Activated naive CD4-positive, alpha-beta T cell treated with Interleukin-2 at 50 U/mL for 16 hours (primary cell): ENCODE measurements at places on chromosomes 11 and 22.

DNA sequence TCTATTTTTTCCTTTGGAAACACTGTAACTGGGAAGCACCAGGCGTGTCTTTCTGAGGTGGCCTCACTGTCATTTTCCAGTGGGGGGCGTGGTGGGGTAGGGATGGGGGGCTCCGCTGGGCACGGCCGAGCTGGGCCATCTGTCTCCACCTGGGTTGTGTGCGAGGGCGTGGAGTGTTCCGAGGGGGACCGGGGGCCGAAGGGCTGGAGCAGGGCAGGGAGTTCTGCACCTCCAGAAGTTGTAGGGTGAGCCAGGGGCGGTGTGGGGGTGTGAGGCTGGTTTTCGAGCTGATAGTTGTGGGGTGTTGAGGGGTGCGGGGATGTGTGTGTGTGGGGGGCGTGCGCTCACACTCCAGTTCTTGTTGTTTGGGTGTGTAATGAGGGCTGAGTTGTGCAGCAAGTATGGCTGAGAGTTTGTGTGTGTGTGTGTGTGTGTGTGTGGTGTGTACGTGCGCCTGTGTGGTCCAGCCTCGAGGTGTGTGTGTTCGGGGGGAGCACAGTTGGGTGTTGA is 10.8 kb downstream of the YPEL4 start:
- DNase-seq, result peak; percentile 11

DNA sequence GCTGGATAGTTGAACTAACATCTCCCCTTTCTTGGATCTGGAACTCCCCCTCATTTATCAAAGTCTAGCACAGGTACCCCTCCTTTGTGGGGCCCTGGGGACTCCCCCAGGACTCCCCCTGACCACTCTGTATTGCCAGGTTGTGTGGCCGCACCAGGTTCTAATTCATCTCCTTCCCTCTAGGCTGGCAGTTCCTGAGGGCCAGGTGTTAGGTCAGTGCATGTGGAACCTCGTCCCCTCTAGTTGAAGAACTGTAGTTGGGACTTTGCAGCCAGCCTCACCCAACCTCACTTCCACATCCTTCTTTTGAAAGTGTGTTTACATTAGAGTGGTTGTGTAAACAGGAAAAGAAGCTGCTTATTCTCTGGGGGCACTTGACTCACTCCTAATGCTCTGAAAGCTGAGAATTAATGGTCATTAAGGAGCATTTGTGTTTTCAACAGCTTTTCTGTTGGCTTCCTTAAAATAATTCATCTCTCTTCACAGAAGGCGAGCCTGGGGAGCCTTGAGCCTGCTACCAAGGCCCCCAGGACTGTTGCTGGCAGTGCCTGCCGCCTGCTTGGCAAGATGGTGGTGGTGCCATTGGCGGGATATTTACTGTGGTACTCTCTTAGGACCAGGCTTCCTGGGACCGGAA is 11.8 kb downstream of the UPB1 start:
- DNase-seq, result no peak

GRCh38 chr22:20786536-20786979 is 12.6 kb downstream of the SERPIND1 start:
- no peak for DNase-seq

DNA sequence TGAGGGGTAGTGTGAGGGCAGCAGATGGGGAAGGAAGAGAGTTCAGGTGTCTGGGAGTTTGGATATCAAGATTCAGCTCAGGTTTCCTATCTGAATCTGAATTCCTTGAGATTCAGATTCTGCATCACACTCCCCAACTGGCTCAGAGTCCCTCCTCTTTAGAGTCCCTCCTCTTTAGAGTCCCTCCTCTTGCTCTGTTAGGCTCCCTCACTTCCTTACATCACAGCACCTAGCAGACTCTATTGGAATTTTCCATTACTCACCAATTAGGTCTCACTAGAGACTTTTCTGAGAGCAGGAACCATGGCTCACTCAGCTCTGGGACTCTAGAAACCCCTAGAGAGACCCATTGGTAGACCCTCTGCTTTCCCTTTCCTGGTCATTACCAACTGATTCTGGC is 303.4 kb upstream of the SYN3 start:
- DNase-seq, result no peak

DNA sequence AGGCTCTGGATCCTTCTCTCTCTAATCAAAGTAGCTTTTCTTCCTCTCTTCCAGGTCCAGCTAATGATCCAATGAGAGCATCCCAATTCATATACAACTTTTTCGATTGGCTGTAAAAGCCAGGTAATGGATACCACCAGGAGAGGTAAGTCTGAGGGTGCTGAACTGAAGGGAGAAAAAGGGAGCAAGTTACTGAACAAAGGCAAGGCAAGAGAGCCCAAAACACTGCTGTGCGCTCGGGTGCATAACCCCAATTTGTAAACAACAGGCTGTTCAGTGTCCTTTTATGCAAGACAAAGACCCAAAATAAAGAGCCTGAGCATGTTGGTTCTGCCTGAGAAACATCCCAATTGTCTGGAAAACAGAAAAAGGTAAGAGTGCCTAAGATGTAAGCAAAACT is 260.1 kb downstream of the DCDC1 start:
- no peak for DNase-seq

- DNase-seq, result no peak
Measured at GRCh38 chr11:61855939-61856680, 28.0 kb downstream of the FADS2 start.

DNA sequence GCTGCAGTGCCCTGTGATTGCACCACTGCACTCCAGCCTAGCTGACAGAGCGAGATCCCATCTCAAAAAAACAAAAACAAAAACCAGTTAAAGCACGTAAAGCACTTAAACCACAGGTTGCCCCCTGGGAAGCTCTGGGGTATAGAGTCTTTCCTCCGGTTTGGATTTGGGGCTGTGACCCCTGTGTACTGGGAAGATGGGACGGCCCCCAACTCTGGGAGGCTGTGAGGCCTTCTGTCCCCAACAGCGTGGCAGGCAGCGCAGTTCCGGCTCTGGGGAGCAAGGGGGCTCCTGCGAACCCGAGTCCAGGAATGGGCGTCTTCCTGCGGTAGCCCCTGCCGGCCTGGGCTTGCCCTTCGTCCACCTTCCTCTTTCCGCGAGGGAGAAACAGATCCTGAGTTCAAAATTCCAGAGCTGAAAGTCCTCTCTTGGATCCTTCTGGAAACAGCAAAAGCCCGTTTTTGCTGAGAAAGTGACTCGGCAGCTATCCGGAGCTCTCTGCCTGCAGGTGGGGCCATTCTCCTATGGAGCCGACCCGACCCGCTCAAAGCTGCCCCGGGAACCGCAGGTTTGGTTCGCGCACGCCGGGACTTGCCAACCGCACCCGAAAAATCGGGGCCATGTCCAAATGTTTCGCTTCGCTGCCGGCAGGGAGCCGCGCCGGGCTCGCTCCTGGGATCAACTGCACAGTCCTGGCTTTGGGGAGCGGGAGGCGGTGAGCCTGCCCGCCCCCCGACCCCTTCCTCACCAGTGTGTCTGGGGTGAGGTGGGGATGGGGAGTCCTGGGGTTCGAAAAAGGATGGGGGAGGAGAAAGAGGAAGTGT is 36.3 kb upstream of the POLA2 start:
- DNase-seq, result peak; percentile 68

- no peak for DNase-seq
Measured at GRCh38 chr22:44042249-44043218, 18.4 kb downstream of the PARVB start.

DNA sequence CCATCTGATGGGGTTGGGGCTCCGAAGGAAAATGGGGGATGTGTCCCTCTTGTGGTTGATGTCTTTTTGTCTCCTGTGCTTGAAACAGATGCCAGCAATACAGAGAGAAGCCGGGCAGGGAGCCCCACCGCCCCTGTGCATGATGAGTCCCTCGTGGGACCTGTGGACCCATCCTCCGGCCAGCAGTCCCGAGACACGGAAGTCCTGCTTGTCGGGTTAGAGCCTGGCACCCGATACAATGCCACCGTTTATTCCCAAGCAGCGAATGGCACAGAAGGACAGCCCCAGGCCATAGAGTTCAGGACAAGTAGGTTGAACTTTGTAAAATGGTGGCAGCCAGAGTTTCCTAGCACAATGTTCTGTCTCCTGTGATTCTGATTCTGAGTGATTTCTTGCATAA is 91.7 kb upstream of the OR4B1 start:
- no peak for DNase-seq

- DNase-seq, result no peak
Measured at GRCh38 chr11:132972565-132972964, 559.7 kb downstream of the OPCML start.

DNA sequence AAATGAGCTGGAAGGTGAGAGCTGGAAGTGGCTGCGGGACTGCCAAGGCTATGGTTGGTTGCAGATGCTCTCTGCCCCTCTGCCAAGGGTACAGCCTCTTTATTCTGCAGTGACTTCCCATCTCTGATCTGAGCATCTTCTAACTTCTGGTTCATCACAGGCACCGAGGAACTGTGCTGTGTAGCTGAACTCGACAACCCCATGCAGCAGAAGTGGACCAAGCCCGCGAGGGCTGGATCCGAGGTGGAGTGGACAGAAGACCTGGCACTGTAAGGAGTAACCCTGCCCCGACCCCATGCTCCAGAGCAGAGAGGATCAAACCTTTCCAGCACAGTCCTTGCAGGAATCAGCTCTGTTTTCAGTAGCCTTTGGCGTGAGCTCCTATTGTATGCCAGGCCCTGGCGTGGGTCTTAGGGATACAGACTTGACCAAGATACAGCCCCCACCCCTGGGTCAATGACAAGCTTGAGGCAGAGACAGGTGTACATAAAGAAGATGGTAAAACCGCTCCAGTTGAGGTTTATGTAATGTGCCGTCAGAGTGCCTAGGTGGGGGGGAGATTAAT is 4.3 kb downstream of the C2CD2L start:
- no peak for DNase-seq

DNA sequence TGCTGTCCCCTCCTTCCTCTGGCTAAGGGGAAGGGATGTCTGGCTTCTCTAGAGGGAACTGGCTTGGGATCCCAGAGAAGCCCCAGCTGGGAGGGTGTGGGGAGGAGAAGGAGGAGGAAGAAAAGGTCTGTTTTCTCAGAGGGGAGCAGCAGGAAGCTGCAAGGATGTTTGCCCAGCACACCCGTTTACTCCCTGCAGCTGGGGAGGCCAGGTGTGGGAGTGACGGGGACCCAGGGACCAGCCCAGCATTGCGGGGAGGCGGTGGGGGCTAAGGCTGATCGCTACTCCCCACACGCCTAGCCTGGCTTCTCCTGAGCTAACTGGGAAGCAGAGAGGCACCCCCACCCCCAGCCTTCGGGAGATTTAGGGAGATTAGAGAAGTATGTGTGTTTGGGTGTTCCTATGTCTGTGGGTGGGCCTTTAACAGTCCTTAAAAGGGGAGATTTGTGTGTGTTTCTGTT is 3.9 kb downstream of the CREB3L1 start:
- DNase-seq, result no peak

DNA sequence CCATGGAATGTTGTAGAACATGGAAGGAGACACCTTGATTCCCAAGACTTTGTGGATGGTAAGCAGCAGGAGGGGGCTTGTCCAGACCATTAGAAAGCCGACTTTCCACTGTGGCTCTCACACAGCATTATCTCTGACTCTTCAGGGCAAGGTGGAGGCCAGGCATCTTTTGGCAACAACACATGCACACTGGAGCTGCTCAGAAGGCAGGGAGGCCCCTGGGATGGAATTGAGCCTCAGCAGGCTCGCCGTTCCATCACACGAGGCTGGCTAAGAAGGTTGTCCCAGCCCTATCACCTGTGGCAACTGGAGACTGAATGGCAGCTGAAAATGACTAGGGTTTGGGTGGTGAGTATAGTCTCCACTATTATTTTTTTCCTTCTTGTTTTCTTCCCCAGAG is 76.3 kb upstream of the TMEM45B start:
- DNase-seq, result no peak

DNA sequence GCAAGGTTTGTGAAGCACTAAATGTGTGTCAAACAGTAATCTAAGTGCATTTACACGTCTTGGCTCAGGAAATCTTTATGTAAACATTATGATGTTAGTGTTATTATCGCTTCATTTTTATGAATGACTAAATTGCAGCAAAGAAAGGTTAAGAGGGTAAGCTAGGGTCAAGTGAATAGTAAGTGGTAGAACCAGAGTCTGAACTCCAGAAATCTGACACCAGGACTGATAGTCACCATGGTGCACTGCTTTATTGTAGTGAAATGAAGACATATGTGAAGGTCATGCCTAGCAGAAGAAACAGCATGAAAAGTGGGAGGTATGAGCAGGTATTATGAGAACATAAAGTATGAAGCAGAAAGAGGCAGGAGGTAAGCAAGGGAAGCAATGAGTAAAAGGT is 368.7 kb upstream of the TENM4 start:
- DNase-seq, result no peak

DNA sequence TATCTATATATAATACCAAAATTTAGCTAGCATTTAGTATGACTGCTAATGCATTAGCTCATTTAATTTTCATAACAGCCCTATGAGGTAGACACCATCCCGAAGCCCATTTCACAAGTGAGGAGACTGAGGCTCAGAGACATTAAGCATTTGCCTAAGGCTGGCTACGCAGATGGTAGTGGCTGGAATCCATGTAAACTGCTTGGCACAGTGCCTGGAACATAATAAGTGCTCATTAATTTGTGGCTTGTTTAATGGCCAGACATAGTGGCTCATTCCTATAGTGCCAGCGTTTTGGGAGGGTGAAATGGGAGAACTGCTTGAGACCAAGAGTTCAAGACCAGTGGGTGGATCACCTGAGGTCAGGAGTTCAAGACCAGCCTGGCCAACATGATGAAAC is 17.8 kb upstream of the TP53I11 start:
- DNase-seq, result no peak

DNA sequence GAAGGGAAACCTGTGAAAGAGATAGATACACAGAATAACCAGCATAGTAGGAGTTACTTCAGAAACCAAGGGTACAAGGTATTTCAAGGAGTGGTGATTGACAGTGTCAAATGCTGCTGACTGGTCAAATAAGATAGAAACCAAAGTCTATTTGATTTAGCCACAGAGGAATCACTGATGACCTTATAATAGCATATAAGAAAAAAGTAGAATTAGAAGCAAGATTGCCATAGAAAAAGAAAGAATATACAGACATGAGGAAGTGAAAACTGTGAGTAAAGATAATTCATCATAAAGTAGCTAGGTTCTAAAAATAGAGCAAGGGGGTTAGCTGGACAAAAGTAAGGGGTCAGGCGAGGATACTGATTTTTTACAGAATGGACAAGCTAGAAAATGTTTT is 14.2 kb downstream of the ZBTB44 start:
- DNase-seq, result no peak

DNA sequence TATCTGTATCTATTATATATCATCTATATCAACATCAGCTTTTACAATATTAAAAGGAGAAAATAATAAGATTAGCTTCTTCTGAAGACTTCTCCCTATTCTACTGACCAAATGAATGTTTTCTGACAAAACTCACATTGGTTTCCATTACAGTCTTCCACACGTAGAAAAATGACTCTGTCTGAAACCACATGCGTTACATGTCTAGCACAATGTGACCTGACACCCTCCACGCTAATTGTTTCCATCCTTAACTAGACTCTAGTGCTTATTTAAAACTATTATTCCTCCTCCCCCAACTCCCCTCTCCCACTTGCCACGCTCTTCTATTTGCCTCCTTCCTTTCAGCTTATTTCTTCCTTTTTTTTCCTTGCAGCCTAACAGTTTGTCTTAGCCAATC is 172.1 kb downstream of the ADAMTS15 start:
- no peak for DNase-seq

DNA sequence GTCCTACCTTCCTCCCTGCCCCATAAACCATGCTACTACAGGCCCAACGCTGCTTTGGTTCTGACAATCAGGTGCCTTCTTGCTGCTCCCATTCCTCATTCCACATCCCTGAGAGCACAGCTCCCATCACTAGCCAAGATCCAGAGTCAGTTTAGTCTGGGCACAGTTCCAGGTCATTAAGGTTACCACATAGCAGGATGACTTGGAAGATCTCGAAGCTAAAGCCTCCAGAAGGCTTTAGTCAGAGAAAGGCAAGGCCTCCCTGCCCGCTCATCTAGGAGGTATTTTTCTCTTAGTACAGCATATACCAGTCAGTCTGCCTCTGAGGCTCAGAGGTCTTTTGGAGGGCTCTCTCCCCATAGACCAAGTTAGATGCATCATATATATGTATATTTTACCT is 30.3 kb downstream of the TRIM66 start:
- DNase-seq, result no peak
